Right atrium auricular region (tissue), 2 donors: ENCODE measurements at places on chromosomes 7 and 10. TPM values are rescaled to one million over a fixed set of nuclear protein-coding genes. Genes with fewer than 3 reads are reported as not detected.

MCM10 gene
- total RNA-seq, result 0.15 TPM

PLAC9 gene
- 25.5 TPM for total RNA-seq

C10orf53 gene
- not detected for total RNA-seq

CCDC7 gene
- total RNA-seq, result 22.7 TPM

RHEB gene
- 77.9 TPM for total RNA-seq

TAS2R3 gene
- not detected for total RNA-seq

GPR141 gene
- total RNA-seq, result 0.55 TPM

CPVL gene
- total RNA-seq, result 2.7 TPM

CFAP70 gene
- total RNA-seq, result 0.71 TPM

EGR2 gene
- total RNA-seq, result 2.1 TPM

ANKRD30A gene
- not detected for total RNA-seq
